SJCRH30 (cell line): ENCODE measurements at places on chromosomes 6 and 20.

DNA sequence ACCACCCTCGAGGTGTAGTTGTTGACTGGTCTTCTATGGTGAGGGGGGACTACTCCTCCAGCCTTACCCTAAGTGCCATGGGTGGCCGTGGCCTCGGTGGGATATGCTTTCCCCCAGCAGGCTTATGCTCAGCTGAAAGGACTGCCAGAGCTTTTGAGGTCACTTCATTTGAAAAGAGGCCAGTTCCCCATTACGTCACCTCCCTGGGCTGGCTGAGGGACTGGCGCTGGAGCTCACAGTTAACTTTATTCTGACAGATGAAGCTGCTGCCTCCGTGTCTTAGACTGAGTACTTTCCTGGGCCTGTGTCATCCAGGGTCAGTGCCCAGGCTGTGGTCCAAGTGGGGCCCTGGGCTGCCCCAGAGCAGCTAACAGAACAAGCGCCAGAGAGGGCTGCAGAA lies 42.8 kb upstream of the PCMTD2 start:
- H3K36me3 ChIP-seq, result no peaks in the 10 kb centered on the region
- peaks cover 8% of the 10 kb centered on the region; the same call in 1 of the 2 replicates for H3K27me3 ChIP-seq
- peaks cover 19% of the 10 kb centered on the region for H3K4me1 ChIP-seq
- DNase-seq, result peak; percentile 57
- no peak overlapping the region for H3K27ac ChIP-seq
- no peak overlapping the region for H3K4me3 ChIP-seq

DNA sequence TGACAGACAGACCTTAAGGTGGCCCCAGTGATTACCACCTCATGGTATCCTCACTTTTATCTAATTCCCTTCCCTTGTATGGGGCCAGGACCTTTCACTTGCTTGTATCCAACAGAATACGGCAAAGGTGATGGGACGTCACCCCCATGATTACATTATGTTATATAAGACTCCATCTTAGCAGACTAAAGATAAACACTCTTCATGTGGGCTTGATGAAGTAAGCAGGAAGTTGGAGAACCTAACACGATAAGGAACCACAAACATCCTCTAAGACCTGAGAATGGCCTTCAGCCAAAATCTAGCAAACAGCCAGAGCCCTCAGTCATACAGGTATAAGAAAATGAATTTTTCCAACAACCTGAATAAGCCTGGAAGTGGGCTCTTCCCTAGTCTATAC lies 8.0 kb downstream of the SLC17A3 start:
- H3K36me3 ChIP-seq, result no peaks in the 10 kb centered on the region
- H3K4me1 ChIP-seq, result no peaks in the 10 kb centered on the region
- H3K27me3 ChIP-seq, result no peaks in the 10 kb centered on the region
- DNase-seq, result no peak
- H3K4me3 ChIP-seq, result no peak overlapping the region
- no peak overlapping the region for H3K27ac ChIP-seq

DNA sequence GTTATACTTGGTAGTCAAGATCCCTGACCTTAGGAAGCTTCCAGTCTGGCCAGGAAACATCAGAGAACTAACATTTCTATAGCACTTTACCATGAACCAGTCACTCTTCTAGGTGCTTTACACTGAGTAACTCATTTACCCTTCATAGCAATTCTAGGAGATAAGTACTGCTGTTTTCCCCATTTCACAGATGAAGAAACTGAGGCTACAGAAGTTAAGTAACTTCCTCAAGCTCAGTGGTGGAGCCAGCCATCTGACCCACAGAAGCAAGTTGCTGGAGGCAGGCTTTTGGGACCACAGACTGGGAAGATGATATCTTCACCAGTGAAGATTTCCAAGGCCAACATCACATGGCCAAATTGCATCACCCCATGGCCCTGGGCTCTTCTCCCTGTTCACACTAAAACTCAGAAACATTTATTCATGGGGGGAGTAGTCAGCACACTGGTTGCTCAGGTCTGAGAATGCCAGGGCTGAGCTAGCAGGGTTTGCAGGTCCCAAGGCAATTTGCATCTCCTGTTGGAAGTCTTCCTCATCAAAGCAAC lies 70.3 kb downstream of the UNC5CL start:
- H3K4me3 ChIP-seq, result no peak overlapping the region
- no peak overlapping the region for H3K27ac ChIP-seq
- no peaks in the 10 kb centered on the region for H3K27me3 ChIP-seq

DNA sequence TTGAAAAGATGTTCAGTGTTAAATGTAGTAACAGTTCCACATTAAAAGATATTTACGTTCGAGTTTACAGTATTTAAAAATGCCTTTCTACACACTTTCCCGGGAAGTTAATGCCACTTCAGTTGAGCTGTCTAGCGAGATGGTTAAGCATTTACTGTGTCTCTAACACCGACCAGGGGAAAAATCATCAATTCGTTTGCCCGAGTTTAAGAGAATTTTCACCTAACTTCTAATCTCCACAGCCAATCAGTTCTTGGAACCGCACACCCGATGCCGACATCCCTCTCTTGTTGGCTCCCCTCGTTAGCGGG lies 58.2 kb downstream of the FAM217A start:
- peak overlapping the region; percentile 99 for H3K4me3 ChIP-seq
- DNase-seq, result no peak
- no peaks in the 10 kb centered on the region for H3K27me3 ChIP-seq
- peaks cover 6% of the 10 kb centered on the region; the same call in 1 of the 2 replicates for H3K36me3 ChIP-seq
- peaks cover 4% of the 10 kb centered on the region; the same call in 1 of the 2 replicates for H3K4me1 ChIP-seq

GRCh38 chr20:10710991-10711775 lies 37.4 kb upstream of the JAG1 start:
- no peaks in the 10 kb centered on the region for H3K36me3 ChIP-seq
- no peak for DNase-seq
- H3K27me3 ChIP-seq, result no peaks in the 10 kb centered on the region
- H3K4me1 ChIP-seq, result no peaks in the 10 kb centered on the region
- H3K27ac ChIP-seq, result no peak overlapping the region

DNA sequence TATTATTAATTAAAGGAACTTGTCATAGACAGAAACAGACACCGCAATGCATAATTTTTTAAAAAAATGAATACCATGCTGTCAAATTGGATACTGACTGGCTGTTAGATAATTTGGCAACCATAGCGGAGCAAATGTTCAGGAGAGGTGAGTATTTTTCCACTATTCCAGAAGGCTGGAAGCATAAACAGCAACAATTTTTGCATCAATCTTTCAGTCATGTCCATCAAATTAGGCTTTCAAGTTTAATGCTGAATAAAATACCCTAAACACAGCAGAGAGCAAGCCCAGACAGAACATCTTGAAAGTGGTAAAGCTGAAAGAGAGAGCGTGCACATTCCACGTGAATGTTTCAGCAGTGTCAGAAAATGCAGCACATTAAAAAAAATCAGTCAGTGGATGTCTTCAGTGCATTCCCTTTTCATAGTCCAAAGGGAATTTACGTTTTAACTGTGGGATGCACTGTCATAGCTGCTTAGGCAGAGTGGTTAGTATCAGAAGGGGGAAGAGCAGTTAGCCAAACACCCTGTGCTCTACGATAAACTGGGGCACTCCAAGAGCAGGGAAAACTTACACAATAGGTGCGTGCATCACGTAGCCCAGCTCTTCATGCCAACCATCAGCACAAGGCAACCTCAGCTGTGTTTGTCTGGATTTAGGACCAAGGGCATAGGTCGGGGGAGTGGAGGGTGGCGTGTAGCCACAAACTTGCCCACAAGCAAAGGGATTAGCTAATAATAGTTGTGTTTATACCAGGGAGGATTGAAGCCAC lies 116.2 kb upstream of the STMND1 start:
- H3K36me3 ChIP-seq, result no peaks in the 10 kb centered on the region
- peak; percentile 56 for DNase-seq
- peak overlapping the region; percentile 2; the same call in 1 of the 2 replicates for H3K4me3 ChIP-seq

DNA sequence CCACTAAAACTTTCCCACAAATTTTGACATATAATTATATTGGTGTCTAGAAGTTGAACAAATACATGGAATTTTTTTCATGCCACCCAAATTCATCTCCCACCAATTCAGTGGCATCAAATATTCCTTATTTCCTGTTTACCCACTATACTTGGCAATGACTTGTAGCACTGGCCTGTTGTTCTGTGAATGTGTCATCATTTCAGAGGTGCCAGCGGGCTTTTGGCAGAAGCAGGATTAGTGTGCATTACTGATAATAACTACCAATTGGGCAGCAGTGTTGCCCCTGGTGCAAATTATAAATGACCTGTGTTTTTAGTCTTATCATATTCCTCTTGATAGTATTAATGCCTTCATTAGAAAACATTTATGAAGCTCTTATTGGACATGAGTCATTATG lies 121.3 kb downstream of the TFAP2B start:
- no peak for DNase-seq
- H3K36me3 ChIP-seq, result no peaks in the 10 kb centered on the region
- no peak overlapping the region for H3K27ac ChIP-seq

DNA sequence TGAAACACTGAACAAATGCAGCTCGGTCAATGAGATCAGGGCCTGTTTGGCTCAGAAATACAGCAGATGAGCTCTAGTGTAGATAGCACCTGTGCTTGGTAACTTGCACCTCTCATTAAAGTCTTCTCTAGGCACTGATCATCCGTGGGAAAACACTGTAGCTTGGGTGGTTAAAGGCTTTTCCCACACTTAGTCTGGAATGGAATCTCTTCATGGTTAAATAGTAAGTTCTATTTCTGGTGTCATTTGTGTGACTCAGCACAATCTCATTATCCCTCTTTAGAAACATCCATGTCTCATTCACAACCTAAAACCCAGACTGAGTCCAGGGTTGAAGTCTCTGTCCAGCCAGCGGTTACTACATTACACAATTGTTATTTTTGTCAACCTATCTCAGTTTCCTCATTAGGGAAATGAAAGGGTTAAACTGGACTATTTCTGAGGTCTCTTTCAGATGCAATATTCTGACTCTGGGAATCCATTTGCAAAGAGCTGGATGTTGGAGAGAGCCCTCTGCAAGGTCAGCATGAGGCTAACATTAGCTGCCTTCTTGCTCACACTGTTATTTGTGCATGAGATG lies 125.0 kb downstream of the ZDHHC14 start:
- no peaks in the 10 kb centered on the region for H3K36me3 ChIP-seq
- DNase-seq, result no peak
- H3K27ac ChIP-seq, result no peak overlapping the region
- no peaks in the 10 kb centered on the region for H3K4me1 ChIP-seq

DNA sequence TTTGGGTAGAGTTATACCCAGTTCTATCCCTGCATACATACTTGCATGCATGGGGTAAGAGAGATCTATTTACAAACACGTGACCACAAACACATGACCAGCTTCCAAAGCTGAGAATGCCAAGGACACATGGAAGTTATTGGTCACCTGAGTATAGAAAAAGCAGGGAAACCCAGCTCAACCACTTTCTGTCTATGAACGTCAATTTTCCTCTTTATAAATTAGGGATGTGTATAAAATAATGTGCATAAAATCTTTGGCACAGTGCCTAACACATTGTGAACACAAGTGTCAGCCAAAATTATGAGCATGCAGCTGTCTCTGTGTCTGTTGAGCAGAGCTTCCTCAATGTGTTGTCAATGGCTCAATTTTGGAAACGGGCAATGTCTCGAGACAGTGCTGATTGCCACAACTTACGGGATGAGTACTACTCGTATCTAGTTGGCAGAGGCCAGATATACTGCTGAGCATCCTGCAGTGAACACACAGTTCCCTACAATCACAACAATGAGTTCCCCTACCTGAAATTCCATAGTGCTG lies 44.9 kb downstream of the TPD52L1 start:
- H3K36me3 ChIP-seq, result no peaks in the 10 kb centered on the region
- peaks cover 9% of the 10 kb centered on the region; the same call in 1 of the 2 replicates for H3K4me1 ChIP-seq
- peak; percentile 4 for DNase-seq

- peaks cover 35% of the 10 kb centered on the region for H3K4me1 ChIP-seq
- DNase-seq, result no peak
- peak overlapping the region; percentile 15; the same call in 1 of the 2 replicates for H3K27ac ChIP-seq
Measured at GRCh38 chr6:43944908-43945767, 175.1 kb downstream of the VEGFA start.

DNA sequence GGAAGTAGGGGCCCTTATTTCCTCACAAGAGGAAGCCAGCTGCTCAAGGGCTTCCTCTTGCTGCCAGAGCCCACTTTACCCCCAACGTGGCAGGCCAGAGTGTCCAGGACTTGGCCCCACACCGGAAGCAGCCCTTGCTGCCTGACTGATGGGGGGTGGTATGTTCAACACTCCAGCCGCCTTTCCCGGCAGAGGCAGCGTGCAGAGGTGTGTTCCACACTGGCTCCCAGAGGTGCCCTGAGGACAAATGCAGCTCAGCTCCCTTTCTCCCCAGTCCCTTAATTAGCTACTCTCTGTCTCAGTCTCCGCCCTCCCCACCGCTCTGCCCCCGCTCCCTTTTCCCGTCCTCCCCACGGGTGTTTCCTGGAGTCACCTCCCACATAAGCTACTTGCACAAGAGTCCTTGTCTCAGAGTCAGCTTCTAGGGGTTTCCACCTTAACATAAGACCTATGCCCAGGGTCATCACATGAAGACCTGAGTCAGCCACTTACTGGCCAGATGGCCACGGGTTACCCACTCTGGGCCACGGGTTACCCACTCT lies 61.7 kb upstream of the SHLD1 start:
- no peak overlapping the region for H3K4me3 ChIP-seq
- no peaks in the 10 kb centered on the region for H3K36me3 ChIP-seq
- H3K4me1 ChIP-seq, result no peaks in the 10 kb centered on the region

GRCh38 chr20:45413479-45413878 lies 2.5 kb upstream of the PIGT start:
- H3K36me3 ChIP-seq, result no peaks in the 10 kb centered on the region
- no peaks in the 10 kb centered on the region for H3K27me3 ChIP-seq
- no peak for DNase-seq
- peaks cover 10% of the 10 kb centered on the region for H3K4me1 ChIP-seq

- DNase-seq, result no peak
- no peaks in the 10 kb centered on the region for H3K36me3 ChIP-seq
- no peaks in the 10 kb centered on the region for H3K4me1 ChIP-seq
Measured at GRCh38 chr6:122048570-122048969, 350.9 kb upstream of the HSF2 start.

DNA sequence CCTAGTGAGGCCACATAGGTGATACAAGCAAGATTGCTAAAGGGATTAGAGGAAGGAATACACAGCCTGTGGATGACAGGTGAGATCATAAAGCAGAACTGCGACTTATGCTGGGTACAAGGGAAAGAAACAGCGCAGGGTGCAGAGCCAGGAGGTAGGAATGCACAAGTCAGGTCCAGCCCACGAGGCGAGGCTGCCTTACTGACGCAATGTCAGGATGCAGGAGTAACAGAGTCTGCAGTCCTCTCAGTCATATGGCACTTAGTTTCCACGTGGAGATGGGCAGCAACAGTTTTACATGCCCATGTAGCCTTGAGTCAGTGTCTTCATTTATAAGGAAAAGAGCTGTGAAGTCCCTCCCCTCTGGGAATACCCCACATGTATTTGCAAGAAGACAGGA lies 210.9 kb downstream of the SYNE1 start:
- H3K4me1 ChIP-seq, result no peaks in the 10 kb centered on the region
- no peak overlapping the region for H3K4me3 ChIP-seq
- DNase-seq, result no peak
- no peaks in the 10 kb centered on the region for H3K36me3 ChIP-seq
- no peaks in the 10 kb centered on the region for H3K27me3 ChIP-seq
